ENCODE measurements at places on chromosomes 16 and 17. TPM values are rescaled to one million over a fixed set of nuclear protein-coding genes. Genes with fewer than 3 reads are reported as not detected.

GRCh38 chr16:11249233-11250061 lies 6.6 kb downstream of the SOCS1 start:
- no peak for DNase-seq

DNA sequence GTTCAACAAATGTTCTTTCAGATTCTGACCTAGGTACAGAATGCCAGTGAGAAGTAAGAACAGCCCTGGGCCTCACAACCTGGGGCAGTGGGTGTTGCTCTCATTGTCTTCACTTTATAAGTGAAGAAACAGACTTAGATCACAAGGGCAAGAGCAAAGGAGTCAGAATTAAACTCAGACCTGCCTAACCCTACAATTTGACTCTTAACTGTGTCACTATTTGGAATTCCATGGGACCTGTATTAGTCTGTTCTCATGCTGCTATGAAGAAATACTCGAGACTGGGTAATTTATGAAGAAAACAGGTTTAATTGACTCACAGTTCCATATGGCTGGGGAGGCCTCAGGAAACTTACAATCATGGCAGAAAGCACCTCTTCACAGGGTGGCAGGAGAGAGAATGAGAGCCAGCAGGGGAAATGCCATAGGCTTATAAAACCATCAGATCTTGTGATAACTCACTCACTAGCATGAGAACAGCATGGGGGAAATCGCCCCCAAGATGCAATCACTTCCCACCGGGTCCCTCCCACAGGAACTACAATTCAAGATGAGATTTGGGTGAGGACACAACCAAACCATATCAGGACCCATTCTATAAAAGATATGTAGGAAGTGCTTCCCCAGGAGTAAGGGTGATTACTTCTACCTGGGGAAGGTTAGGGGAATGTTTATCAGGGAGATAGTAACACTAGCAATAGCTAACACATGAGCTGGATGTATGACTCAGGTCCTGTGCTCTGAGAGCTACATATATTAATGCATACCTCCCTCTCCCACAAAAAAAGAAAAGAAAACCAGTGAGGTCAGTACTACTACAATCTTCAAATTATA lies 270.1 kb downstream of the SOX9 start:
- no peak for DNase-seq

- DNase-seq: no peak
These were observed 26.5 kb upstream of the CES5A start for GRCh38 chr16:55901566-55902217.

Gene TMEM235
- 0.18 TPM for polyA plus RNA-seq

GRCh38 chr17:76353004-76353598 lies 615 bp downstream of the PRPSAP1 start:
- DNase-seq: peak; percentile 43

DNA sequence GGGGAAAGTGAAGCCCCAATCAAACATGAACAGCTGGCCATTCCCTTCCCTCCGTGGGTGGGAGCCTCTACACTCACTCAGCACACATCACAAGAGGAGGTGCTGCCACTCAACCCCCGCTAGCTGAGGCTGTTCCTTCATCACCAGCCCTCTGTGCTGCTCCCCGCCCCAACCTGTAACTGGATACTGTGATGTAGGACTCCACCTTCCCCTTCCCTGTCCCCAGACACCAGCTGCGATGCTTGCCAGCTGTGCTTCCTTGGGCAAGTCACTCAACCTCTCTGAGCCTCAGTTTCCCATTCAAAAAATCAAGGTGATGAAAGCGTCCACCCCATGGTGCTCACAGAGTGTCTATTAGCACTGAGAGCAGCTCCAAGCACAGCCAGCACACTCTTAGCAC lies 273.2 kb downstream of the MRTFB start:
- no peak for DNase-seq

DNA sequence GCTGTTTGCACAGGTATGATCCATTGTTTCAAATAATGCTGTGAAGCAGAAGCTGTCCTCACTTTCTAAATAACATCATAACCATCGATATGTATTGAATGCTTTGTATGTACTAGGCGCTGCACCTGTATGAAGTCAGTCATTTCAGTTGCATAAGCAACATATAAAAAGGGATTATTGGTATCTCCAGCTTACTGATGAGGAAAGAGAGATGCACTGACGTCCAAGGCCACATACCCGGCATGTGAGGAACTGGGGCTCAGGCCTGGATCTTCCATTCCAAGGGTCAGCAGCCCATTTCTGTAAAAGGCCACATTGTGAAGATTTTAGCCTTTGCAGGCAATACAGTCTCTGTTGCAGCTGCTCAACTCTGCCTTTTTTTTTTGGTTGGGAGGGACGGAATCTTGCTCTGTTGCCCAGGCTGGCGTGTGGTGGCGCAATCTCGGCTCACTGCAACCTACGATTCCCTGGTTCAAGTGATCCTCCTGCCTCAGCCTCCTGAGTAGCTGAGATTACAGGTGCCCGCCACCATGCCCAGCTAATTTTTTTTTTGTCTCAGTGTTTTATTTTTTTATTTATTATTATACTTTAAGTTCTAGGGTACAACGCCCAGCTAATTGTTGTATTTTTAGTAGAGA lies 244.7 kb downstream of the MRTFB start:
- DNase-seq: no peak

- peak; percentile 26 for DNase-seq
These were observed 32.4 kb downstream of the SMARCE1 start for GRCh38 chr17:40615068-40615840.

Gene SLFN12L
- not detected for polyA plus RNA-seq

Gene ENPP7
- not detected for polyA plus RNA-seq

DNA sequence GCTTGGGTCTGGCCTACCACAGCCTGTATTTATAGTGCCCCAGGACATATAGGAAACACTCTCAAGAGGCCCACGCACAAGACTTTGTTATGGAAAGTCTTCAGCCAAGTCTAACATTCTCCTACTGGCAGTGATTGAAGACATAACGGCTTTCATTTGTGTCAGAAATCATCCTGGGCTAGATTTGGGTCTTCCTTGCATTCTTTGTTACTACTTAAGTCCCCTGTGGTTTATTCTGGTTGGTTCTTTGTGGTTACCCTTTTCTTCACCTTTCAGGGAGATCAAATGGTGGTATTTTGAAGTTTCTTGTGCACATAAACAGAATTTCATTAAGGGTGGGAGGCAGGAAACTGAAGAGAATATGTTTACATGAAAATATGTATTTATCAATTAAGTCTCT lies 37.7 kb downstream of the REXO5 start:
- no peak for DNase-seq

GRCh38 chr17:40552806-40553693 lies 12.2 kb downstream of the CCR7 start:
- no peak for DNase-seq

- DNase-seq: no peak
These were observed 13.9 kb downstream of the CMC2 start for GRCh38 chr16:80992676-80993293.

- no peak for DNase-seq
These were observed 38.4 kb upstream of the PABPN1L start for GRCh38 chr16:88904676-88905365.

- no peak for DNase-seq
These were observed 29.4 kb downstream of the ANKFY1 start for GRCh38 chr17:4234401-4234800.

Gene SBK1
- 0.19 TPM for polyA plus RNA-seq

GRCh38 chr17:76848670-76849069 lies 19.5 kb upstream of the MGAT5B start:
- DNase-seq: no peak

Gene INTS2
- polyA plus RNA-seq: 4.1 TPM

Gene SCGB1C2
- polyA plus RNA-seq: not detected

GRCh38 chr17:40961591-40961990 lies 5.2 kb downstream of the KRT39 start:
- no peak for DNase-seq

Gene MMP15
- polyA plus RNA-seq: 14.5 TPM

DNA sequence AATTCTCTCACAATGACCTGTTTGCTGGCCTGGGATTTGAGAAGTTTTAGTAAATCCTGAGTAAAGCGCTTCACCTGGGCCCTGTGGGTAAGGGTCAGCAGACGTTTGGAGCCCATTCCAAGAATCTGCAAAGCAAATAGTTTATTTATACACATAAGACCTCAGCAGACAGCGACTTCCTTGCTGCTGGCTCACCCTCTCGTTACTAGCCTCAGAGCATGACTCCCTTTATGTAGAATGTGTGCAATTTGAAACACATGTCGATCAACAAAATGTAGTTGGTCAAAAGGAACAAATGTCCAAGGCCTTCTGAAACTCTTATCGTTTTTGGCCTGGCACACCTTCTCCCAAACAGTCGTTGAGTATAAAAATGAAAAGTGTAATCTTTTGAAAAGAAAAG lies 31.3 kb downstream of the MARF1 start:
- DNase-seq: no peak

Gene MVP
- polyA plus RNA-seq: 47.0 TPM

- DNase-seq: no peak
These were observed 3.6 kb upstream of the LITAFD start for GRCh38 chr16:8878523-8878911.
